ENCODE measurements at places on chromosomes 2 and 18.

DNA sequence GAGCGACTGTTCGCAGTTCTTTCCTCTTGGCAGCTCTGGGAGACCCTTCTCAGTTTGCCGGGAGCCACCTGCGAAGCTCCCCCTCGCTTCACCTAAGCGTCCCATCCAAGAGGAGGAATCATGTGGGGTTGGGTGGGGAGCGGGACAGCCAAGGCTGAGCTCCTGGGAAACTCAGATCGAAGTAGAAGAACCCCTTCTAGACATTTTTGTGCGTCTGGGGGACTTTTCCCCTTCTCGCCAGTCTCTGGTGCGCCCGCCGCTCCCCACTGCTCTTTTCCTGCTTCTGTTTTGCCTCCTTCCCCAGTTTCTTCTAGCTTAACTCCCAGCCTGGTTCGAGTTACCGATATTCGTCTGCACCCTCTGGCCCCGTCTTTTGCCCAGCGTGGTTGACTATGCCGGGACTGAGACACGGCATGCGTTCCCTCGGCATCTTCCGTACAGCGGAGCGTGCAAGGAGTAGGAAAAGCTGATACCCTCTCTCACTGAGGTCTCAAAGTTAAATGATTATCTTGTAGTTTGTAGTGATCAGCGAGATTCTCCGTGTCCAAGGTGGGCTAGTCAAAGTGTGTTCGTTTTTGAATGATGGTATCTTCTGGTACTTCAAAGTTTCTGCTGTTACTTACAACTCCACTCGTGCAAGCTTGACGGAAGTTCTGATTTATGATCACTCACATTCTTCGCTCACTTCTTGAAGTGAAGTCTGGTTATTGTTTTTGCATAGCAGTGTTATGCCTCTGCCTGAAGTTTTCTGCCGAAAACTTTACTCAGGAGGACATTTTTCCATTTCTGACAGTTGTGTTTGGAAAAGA lies 664 bp downstream of the CAMKMT start:
- DNase-seq = peak; percentile 24

GRCh38 chr2:219689676-219690628 lies 62.5 kb downstream of the SLC4A3 start:
- DNase-seq = no peak

DNA sequence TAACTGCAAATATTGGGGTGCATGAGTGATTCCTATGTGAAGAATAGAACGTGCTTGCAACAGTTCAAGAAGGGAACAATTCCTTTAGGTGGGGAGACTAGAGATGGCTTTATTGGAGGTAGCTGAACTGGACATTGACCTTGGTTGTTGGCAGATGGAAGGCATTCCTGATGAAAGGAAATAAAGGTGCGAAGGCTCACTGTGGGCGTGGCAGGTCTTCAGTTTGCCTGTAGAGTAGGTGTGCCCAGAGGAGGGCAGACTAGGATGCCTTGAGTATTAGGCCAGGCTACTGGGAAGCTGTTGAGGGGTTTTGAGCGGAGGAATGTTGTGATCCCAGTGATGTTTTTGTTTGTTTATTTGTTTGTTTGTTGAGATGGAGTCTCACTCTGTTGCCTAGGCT lies 2.8 kb downstream of the SPR start:
- DNase-seq = no peak

DNA sequence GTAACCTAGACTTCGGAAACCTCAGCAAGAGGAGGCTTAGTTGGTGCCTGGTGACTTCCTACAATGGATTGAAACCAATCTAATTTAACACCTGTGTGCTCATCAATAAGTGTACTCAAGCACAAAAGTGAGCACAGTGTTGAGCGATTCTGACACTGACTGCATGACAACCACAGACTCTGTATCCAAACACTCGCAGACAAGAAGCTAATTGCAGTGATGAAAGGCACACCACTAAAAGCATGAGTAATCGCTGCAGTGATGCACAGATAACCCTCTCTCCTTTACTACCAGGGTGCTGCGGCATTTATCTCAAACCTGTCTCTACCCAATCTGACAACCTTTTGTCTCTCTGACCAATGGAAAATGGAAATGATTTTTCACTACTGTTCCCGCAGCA lies 168.1 kb downstream of the AFF3 start:
- no peak for DNase-seq

GRCh38 chr18:55838841-55839240 lies 250.8 kb upstream of the TCF4 start:
- no peak for DNase-seq

- no peak for DNase-seq
These were observed 1.4 kb upstream of the KCNK3 start for GRCh38 chr2:26691161-26691560.

DNA sequence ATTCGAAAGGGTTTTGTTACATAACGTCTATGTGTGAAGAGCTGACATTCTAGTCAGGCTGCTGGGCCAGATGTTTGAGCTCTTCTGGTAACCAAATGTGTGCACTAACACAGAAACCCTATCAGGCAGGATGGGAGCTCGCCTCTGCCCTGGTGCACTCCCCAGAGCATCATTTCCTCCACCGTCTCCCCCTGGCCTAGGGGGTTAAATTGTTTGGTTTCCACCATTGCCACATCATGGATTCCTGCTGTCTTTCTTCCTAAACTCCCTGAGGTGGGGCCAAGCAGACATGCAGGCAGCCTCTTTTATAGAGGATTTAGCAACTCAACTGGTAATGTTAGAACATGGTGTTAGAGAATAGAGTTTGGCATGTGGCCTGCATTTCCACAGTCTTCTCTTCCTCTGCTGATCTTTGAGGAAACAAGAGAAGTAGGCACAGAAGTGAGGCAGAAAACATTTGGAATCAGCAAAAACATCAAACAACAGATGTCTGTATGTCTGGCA lies 87.3 kb downstream of the ANTXR1 start:
- no peak for DNase-seq

DNA sequence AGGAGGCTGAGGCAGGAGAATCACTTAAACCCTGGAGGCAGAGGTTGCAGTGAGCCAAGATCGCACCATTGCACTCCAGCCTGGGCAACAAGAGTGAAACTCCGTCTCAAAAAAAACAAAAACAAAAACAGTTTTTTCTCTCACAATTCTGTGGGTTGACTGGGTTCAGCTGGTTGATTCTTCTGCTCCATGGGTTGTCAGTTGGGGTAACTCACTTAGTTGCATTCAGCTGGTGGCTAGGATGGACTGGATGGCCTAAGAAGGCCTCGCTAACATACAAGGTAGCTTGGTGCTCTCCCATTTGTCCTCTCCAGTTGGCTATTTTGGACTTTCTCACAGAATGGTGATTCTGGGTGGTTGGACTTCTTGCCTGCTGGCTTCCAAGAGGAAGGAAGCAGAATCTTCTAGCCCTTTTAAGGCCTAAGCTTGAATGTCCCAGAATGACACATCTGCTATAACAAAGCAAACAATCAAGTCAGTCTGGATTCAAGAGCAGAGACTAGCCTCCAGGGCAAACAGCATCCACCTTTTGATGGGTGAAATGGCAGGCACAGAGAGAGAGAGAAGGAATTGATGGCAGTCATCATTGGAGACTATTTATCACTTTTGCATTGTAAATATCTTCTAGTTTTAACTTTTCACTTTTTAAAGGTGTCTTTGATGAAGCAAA lies 17.9 kb downstream of the LAMA3 start:
- DNase-seq = no peak

GRCh38 chr2:64015898-64016297 lies 3.3 kb downstream of the VPS54 start:
- DNase-seq = no peak
